Stimulated activated CD4-positive, alpha-beta T cell treated with anti-CD3 and anti-CD28 coated beads, Interleukin-1b, Interleukin-23, amount 100 ng/mL, for 1 hour (primary cell): ENCODE measurements at places on chromosomes 6 and 20.

- DNase-seq = no peak
Observed at GRCh38 chr6:3348821-3349220, 90.1 kb downstream of the PSMG4 start.

DNA sequence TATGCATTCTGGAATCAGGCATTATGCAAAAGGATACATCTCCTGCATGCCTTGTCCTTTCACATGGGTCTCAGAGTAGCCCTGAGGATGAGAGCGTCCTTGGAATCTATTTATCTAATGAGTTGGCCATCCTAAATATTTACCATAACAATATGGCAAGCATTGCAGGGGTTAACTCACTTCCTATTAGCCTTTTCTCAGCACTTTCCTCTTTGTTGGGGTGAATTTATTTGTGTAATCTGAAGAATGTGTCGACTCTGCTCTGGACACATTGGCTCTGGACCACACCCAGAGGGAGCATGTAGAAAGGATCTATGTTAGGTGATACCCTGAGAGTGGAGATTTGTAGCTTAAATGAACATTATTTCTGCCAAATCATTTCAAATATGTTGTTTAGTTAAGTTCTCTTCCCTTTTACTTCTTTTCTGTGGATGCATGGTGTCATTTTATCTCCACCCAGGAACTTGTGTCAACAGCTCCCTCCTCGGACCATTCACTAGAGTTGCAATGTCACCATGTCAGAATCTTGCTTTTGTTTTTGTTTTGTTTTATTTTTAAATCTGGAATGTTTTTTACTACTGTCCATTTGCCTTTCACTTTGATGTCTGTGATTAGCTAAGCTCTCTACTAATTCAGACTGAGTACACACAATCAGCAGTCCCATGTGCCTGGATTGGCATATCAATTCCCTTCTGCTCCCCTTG, 757.0 kb upstream of the MMS22L start:
- no peak for DNase-seq

DNA sequence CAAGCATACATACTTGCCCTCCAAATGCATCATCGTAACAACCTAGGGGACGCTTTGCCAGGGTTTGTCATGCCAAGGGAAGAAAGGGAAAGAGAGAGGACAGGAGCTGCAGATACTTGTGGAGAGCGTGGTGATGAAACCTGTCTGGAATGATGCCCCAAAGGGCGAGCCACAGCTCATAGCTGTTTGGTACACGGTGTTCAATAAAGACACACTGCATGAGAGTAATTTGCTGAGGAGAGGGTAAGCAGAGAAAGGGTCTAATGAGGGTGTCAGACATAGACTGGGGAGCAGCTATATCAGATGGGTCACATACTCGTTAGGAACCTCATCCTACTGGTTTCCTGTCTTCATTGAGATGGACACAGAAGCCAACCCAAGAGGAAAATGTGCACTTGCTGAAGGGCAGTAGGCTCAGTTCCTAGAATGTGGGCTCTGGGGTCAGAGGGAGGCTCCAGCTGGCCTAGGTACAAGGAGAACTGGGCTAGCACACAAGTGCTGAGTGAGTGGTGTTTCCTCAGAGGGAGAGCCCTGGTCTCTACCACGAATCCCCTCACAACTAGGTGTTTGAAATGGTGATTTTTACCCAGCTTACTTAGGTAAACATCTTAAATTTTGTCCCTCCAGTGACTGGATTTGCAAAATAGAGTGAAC, 5.2 kb upstream of the FOXO3 start:
- DNase-seq = no peak

DNA sequence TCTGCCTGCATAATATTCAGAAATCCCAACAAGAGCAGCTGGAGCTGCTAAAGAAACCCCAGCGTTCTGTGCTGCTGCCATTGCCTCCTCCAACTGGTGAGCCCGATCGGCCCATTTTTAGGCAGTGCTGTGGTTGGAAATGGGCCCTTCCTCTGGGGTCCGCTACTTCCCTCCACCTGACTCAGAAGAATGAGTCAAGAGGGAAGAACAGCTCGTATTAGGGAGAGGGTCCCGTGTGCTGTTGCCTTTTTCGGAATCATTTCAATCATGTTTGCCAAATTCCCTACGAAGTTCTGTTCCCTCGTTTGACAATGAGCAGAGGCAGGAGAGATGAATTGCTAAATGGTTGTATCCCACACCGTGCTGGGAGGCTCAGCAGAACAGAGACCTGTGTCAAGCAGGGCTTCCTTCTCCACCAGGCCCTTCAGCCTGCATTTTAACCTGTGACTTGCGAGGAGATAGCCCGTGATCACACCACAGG, 38.4 kb downstream of the THBS2 start:
- no peak for DNase-seq

DNA sequence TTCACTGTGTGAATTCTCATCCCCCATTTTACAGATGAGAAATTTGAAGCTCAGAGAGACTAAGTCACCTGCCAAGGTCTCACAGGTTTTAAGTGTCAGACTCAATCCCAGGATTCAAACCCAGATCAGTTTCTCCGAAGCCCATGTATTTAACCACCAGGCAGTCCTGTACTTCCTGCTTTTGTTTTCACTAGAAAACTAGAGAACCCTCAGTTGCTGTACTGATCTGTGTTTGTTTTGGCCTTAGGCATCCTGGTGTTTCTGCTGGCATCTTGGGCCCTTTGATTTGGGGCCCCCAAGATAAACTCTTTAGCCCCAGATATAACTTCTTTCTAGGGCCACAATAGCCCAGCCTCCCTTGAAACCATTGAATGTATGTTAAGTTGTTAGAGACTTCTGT, 36.5 kb downstream of the PPP1R16B start:
- DNase-seq = no peak

DNA sequence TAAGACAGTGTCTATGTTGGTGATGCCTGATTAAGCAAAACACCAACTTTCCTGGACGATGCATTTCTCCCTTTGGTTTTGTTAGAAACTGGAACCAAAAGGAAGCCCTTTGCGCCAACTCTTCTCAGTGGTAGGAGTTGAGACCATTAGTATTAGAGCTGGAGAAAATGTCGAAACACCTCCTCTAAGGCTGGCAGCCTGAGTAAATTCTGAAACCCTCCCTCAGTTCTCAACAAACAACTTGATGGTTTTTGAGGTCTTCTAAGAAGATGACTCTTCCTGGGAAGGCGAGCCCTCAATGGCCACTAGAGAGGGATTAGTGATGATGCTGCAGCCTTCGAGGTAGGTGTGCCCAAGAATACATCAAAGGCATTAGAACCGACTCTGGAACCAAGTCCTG, 78.4 kb upstream of the CCN6 start:
- no peak for DNase-seq

DNA sequence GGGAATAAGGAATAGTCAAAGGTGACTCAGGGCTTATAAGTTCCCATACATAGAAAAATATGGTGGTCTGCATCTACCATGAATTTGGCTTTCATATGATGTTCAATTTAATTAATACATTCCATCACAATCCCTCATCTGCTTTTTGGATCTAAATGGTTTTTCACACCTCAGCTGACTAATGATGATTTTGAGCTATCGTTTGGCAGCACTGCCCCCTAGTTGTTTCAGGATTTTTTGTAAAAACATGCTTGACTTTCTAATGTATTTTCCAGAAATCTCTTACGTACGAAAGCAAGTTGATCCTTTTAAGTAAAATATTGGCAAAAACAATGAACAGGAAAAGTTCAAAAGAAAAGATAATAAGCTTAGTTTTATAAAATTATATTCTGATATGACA, 408.6 kb upstream of the ADGRB3 start:
- DNase-seq = no peak

- DNase-seq = no peak
Observed at GRCh38 chr6:163356324-163356723, 58.2 kb upstream of the QKI start.

GRCh38 chr6:113855500-113856374, 1.4 kb upstream of the MARCKS start:
- DNase-seq = no peak

DNA sequence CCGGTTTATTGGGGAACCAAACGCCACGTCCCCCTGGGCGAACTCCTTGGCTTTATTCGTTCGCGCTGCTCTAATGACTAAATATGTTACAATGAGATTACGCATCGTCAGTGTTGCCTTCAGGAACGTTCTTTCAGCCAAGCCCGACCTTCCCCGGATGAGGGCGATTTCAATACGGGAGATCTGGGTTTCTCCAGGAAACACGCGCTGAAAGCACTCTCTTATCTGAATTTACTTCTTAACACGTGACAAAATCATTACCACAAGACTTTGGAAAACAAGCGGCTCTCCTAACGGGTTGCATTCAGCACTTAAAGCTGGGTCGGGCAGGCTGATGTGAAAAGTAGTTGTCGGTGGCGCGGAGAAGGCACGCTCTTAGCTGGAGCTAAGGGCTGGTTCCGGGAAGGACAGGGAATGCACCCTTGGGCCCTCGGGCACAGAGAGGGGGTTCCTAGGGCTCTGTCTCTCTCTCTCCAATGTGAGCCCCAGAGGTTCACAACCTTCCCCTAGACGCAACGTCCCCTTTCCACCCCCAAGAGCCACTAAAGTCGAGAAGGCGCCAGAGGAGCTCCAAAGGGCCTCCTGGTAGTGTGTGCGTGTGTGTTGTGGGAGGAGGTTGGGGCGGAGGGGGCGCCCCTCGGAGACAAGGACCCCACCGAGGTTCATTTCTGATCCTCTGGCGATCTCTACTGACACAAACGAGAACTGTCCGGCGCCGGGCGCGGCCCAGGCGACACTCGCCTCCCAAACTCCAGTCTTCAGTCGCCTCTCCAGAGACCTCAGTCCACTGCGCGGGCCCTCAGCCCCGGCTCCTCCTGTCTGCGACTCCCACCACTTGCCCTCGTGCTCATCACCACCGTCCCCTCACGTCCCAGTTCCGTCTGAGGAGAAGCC, 7.1 kb upstream of the NKX2-2 start:
- DNase-seq = no peak

DNA sequence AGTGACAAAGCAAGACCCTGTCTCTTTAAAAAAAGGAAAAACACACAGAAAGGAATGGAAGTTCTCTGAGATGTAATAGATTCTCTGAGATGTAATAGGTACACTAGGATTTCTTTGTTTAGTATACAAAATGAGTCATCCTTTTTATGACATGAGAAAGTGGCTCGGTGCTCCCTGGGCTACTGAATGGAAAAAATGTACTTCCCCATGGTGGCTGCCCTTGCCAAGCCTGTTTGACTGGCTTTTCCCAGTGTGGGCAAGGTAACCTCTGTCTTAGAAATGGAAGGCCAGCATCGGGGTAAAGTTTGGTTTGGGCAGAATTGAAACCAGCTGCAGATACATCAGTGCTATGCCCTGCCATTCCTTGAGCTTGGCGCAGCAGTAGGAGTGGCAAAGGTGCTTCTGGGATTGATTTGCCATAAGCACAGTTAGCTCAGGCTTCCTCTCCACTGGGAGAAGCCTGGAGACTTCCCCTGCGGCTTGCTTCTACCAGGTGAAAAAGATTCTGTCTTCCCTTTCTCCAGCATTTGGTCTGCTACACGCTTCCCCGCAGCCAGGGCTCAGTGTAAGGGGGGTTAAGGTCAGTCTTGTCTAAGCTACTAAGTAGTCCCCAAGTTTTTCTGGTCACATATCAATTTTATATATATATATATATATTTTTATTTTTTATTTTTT, 24.5 kb downstream of the ARFGEF2 start:
- DNase-seq = no peak

- DNase-seq = no peak
Observed at GRCh38 chr20:51720854-51721253, 47.3 kb downstream of the ATP9A start.

- no peak for DNase-seq
Observed at GRCh38 chr6:26021001-26021349, 58.4 kb downstream of the TRIM38 start.

- DNase-seq = no peak
Observed at GRCh38 chr6:158057213-158057987, 75.7 kb downstream of the SYNJ2 start.

- DNase-seq = no peak
Observed at GRCh38 chr20:49729780-49730179, 16.1 kb upstream of the B4GALT5 start.

DNA sequence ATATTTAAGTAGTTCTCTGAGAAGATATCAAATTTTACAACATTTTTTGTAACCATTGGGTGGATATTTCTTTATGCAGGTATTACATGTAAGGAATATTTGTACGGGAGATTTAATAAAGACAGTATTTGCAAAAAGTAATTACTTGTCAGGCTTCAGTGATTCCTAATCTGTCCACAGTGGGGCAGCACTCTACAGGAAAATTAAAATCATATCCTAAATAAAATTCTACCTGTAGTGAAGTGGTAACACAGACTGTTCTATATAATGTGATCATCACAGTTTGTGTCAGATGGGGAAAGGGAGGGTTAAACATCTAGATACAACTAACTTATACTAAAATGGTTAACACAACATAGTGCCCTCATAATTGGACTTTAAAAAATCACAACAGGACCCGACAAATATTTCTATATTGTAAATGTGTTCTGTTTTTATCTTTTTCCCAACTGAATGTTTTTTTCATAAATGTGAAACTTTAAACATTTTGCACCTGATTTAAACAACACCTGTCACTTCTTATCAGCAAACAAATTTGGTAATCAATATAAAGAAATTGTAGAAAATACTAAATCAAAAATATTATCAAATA, 145.6 kb upstream of the MANEA start:
- DNase-seq = no peak

GRCh38 chr6:101276066-101276465, 117.4 kb upstream of the GRIK2 start:
- no peak for DNase-seq

- no peak for DNase-seq
Observed at GRCh38 chr6:169851641-169852503, 100.5 kb downstream of the ERMARD start.

DNA sequence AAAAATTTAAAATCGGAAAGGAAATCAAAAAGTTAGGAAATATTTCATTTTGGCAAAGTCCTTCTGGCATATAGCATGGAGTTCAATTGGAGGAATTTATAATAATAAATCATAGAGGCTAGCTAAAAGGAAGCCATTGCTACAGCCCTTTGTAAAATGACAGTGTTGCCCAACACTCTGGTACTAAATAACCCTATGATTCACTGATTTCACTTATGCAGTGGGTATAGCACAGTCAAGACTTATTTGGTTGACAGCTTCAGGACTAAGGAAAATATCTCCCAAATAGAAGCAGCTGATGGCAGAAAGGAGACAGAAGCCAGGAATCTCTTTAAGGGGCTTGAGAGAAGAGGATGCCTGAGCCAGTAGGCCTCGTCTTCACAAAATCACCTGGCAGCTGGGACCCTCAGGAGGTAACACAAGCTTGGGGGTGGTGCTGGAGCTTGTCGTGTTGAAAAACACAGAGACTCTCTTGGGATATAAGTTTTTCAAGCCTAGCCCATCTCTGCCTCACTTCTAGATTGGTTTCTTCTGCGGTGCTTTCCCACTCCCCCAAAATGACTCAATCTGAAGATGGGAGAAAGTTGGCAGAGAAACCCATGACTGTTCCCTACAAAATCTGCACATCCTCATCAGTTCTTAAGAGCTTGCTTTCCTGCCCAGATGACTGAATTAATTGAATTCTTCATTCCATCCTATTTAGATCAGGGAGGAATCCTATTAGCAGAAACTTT, 38.4 kb upstream of the EYA4 start:
- no peak for DNase-seq

- DNase-seq = no peak
Observed at GRCh38 chr6:142482974-142483373, 181.2 kb downstream of the ADGRG6 start.
